ENCODE measurements at places on chromosomes 11 and 22.

DNA sequence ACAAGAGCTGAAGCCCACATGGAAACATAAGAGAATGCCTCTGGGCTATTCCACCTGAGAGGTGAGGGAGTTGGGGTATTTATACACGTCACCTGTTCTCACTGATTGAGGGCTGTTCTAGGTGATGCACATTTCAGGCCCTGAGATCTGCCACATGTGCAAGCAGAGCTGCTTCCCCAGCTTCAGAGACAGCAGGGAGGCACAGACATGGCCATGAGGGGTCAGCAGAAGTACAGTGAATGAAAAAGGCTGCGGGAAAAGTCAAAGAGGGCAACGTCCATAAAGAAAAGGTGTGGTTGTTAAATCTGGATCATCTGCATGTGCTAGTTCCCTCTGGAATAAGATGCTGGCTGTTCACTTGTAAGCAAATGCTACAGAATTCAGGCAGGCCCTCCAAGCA is 75.4 kb downstream of the GAB4 start:
- no peak for DNase-seq

DNA sequence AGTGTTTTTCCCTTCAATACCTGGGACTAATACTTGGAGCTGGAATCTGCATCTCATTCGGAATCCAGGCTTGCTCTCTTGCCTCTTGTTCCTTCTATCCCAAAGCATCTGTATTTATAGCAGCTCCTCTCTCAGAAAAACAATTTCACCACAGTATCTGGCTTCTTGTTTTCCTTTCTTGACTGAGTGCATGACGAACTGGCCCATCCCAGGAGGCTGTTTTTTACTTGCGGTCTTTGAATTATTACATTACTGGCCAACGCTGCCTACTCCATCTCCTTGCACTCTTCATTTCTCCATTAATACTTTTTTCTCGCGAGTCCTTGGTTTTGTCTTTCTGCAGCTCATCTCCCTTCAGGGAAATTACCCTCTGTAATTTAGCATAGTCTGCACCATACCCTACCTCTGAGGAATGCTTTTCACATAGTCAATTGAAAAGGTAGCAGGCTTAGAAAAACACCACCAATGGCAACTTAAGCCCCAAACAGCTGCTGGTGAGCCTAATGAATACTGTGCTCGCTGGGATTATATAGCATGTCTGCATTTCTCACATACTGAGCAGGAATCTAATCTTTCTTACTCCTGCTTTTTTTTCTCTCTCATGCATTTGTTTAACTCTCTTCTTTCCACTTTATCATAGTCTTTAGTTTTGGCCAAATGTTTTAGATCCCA is 277.4 kb upstream of the SESN3 start:
- DNase-seq = no peak

DNA sequence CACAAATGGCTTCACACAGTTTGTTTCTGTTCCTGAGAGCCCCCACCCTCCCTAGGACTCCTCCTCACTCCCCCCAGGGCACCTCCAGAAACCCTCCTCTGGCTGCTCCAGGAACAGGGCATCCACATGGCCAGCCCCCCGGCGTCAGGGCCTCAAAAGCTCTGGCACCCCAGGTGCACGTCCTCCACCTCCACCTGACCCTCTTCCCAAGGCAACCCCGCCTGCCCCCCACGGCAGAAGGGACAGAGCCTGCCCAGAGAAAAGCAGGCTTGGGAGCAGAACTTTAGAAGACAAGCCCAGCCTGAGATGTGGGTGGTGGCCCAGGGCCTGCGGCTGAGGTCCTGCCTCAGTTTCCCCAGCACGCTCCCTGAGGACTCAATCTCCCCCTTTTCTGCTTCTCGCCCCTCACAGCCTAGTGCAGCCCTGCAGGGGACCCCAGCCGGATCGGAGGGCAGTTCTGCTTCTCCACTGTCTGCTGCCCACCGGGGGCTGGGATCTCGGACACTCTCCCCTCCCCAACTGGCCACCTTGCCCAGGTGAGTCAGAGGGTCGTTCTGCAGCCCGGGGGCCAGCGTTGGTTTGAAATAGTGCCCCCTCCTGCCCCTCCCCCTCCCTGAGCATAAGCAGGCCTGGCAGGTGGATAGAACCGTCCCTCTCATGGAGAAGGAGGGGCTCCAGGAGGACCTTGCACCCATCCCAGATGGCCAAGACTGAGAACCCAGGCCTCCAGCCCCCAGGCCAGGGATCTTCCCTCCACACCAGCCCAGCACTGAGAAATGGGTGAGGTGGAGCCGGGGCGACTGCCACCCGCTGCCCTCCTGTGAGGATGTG is 2.4 kb upstream of the TRABD start:
- peak; percentile 57 for DNase-seq

GRCh38 chr11:108715239-108715638 is 50.4 kb downstream of the DDX10 start:
- DNase-seq = no peak

GRCh38 chr11:56782167-56782847 is 33.8 kb upstream of the OR9G4 start:
- DNase-seq = no peak

DNA sequence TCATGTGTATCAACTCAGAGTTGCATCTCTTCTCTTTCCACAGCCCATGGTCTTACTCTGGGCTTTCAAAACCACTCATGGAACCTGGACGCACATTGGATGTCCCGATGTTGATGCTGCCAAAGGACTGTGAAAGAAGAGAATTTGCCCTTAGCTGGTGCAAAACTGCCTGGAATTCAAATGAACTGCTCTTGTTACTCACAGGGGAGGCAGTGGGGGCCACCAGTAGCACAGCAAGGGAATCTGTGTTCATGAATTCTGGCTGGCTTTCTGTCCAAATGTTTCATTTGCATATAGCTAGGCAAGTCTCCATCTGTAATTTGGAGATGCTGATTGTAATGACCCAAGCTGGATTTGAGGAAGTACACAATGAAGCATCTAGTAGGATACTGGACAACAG is 24.9 kb downstream of the LMO2 start:
- DNase-seq = no peak

GRCh38 chr11:114078423-114078822 is 18.9 kb downstream of the ZBTB16 start:
- DNase-seq = no peak

GRCh38 chr11:83918476-83918875 is 632.3 kb upstream of the CCDC90B start:
- DNase-seq = no peak

DNA sequence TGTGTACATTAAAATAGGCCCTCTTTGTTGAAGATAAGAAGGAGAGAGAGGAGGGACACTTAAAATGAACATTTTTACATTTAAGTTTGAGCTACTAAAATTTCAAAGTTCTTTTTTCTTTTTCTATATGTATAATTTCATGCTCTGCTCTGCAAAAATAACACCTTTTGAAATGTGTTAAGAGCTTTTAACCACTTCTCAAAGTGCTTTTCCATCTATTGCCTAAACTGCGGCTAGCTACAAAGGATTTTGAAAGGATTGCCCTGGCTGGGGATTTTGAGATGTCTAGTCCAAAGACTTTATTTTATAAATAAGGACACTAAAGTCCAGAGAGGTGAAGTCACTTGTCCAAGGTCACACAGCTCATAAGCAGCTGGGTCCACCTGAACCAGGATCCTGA is 138.5 kb downstream of the CCDC81 start:
- no peak for DNase-seq

DNA sequence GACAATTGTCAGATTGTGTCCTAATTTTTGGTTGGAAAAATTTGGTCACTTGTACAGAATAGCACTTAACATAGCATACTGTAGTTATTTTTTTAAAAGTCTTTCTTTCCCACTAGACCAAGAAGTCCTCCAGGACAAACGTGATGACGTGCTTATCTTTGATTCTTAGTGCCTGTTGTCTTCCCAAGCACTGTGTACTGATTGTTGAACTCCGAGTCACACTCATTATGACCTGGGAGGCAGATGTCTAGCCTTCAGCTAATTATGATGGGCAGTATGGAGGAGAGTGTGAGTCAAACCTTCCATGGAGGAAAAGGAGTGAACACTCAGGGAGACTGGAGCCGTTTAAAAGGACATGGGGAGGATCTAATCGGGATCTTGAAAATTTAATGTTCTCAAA is 119.8 kb downstream of the SPON1 start:
- no peak for DNase-seq

DNA sequence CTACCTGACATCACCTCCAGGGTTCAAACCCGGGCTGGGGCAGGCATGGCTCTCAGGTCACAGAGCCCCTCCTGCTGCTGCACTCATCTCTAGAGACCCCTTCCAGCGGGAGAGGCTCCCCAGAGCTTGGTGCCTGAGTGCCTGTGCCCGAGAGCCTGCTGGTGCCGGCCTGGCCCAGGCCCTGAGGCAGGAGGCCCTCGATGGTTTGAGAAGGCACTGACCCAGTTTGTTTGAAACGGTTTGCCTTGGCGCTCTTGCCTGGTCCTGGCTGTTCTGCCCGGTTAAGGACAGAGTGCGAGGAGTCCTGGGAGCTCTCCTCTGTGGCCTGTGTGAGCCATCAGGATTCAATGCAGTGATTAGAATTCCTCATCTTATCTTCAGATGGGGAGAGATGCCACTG is 88.9 kb downstream of the TBC1D22A start:
- no peak for DNase-seq

- DNase-seq = no peak
These were observed 27.7 kb upstream of the WNT11 start for GRCh38 chr11:76234021-76234415.

DNA sequence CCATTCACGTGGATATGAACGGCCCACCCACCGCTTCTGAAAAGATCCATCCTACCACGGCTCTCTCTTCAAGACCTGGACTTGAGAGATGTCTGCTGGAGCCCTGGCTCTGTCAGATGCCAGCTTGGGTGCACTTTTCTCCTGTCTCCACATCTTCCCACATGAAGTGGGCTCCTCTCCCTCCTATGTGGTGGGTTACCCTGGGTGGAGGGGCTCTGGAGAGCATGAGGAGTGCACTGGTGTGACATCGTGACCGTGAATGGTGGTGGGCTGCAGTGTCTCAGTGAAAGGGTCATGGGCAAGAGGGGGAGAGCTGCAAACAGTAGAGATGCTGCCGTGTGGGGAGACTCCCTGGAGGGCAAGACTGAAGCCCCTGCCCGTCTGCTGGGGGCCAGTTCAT is 76.4 kb downstream of the CTTN start:
- DNase-seq = no peak

DNA sequence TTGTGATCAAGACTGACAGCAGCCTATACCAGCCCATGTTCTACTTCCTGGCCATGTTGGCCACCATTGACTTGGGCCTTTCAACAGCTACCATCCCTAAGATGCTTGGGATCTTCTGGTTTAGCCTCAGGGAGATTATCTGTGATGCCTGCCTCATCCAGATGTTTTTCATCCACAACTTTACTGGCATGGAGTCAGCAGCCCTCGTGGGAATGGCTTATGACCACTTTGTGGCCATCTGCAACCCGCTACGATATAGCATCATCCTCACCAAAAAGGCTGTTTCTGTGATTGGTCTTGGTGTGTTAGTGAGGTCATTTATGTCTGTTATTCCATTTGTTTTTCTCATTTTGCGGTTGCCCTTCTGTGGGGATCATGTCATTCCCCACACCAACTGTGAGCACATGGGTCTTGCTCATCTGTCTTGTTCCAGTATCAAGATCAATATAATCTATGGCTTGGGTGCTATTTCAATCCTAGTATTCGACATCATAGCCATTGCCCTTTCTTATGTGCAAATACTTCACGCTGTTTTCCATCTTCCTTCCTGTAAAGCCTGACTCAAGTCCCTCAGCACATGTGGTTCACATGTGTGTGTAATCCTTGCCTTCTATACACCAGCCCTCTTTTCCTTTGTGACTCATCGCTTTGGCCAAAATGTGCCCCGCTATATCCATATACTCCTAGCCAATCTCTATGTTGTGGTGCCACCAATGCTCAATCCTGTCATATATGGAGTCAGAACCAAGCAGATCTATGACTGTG is 23.6 kb downstream of the OR52E1 start:
- DNase-seq = no peak

DNA sequence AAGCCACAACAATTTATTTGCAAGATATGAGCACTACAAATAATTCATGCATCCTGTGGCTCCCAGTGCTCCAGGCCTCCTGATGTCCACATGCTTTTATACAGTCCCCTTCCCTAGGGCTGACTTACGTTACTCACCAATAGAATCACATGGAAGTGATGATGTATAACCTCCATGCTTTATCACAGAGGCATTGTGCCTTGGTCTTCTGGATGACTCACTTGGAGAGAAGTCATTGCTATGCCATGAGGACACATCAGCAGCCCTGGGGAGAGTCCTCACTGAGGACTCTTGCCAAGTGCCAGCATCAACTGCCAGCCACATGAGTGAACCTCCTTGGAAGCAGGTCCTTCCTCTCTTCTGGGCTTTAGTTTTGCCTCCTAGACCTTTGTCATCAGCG is 22.0 kb upstream of the IGSF9B start:
- DNase-seq = peak; percentile 23

DNA sequence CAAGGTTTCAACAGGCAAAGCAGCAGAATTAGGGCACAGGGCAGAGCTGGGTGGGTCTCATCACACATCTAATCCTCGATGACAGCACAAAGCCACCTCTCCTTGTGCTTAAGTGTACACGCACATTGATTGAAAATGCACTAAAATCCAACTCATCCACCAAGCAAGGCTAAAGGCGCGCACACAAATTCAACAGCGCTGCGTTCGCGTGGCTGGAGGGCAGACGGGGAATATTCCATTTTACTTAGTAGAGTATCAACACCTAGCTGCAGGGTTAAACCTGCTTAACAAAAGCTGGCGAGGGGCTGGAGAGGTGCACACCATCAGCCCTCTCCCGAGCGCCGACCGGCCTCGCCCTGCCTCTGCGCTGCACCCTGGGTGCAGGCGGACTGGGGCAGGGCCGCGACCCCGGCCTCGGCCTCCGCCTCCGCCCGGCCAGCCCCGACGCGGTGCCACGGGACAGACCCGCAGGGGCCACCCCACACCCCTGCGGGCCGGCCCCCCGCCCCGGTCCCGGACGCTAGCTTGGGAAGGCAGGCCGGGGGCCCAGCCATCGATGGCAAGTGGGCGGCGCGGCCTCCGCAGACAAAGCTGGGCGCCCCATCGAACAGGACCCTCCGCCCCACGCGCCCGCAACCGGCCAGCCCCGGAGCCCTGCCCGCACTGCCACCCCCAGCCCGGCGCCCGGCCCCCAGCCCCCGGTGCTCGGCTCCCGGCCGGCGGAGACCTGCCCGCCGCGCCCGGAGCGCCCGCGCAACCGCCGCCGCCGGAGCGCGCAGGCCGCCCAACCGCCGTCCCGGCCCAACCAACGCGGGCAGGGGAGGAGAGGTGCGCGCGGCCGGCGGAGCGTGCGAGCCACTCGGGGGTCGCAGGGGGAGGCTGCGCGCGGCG is 929 bp downstream of the PRDM10 start:
- peak; percentile 73 for DNase-seq

GRCh38 chr11:124863826-124864165 is 1.4 kb upstream of the ROBO3 start:
- no peak for DNase-seq

GRCh38 chr11:68665436-68665835 is 18.9 kb upstream of the GAL start:
- DNase-seq = no peak

- no peak for DNase-seq
These were observed 927 bp downstream of the PRCP start for GRCh38 chr11:82899186-82899820.

- no peak for DNase-seq
These were observed 1240.7 kb downstream of the FAM181B start for GRCh38 chr11:81492923-81493445.
